HT1080 (cell line): ENCODE measurements at places on chromosomes 7 and 10.

DNA sequence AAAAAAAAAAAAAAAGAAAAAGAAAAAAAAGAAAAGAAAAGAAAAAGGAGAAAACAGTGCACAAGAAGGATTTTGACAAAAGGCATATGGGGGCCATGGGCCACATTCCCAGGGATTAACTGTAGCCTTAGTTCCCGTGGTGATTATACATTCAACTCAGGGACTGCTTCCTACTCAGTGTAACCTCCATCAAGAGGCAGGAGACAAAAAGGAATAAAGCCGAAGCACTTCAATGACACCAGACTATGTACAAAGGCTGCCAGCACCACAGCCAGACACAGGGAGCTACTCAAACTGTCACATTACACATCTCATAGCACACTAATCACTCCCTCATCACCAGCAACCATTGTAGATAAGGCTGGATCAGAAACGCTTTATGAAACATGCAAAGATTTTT is 5.1 kb upstream of the PMPCB start:
- no peak for DNase-seq

GRCh38 chr7:93629291-93629801 is 54.8 kb upstream of the CALCR start:
- DNase-seq, result no peak

GRCh38 chr10:18880530-18880929 is 168.1 kb upstream of the MALRD1 start:
- DNase-seq, result no peak

- DNase-seq, result no peak
Measured at GRCh38 chr10:124011464-124011863, 81.9 kb downstream of the CHST15 start.

GRCh38 chr7:40937879-40938278 is 765.0 kb downstream of the INHBA start:
- no peak for DNase-seq

- no peak for DNase-seq
Measured at GRCh38 chr10:104257235-104257634, 2.5 kb downstream of the GSTO1 start.

GRCh38 chr10:127563718-127564553 is 14.8 kb downstream of the NPS start:
- DNase-seq, result no peak

DNA sequence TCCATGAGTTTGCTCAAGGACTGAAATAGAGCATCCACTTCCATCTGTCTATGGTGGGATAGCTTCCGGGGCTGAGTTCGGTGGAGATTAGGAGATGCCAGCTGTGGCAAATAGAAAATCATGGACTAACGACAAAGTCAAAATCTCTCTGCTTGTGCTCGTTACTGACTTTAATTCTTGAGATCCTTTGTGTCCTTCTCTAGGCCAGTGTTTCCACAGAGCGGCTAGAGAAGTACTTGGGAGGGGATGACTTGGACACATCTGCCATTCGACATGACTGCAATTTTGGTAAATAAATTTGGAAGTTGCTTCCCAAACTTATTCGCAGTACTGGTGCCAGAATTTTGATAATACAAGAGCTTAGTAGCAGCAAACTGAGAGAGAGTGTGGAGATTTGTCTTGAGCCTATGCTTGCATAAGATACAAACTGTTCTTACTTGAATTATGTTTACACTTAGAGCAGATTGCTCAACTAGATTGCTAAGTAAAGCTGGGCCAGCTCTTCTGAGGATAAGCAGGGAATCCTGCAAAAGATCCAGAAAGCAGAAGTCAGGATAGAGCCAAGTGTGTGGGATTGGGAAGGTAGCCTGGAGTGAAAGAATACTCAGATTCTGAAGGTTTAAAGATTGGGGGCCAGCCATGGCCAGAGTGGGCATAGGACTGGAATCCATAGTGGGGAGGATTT is 27.6 kb downstream of the ABCC2 start:
- DNase-seq, result no peak

DNA sequence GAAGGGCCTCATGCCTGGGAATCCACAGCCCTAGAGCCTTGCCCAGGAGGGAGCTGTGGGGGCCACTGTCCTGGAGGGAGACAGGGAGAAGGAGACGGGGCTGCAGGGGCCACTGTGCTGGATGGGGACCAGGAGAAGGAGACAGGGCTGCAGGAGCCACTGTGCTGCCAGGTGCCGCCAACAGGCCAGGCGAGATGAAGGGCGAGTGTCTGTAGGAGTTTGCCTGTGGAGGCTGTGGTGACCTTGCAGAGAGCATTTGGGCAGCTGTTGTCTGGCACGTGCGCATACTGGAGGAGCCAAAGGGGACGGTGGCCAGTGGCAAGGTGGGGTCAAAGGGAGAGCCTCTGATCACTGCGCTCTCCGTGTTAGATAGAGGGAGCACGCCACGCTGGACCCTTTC is 79.2 kb downstream of the NKX6-2 start:
- no peak for DNase-seq

- no peak for DNase-seq
Measured at GRCh38 chr7:17183630-17184328, 114.7 kb upstream of the AHR start.

- DNase-seq, result no peak
Measured at GRCh38 chr7:133513608-133514007, 260.7 kb downstream of the EXOC4 start.

- no peak for DNase-seq
Measured at GRCh38 chr10:4301291-4302045, 516.5 kb upstream of the KLF6 start.
